ENCODE measurements at places on chromosomes 7 and 10. TPM values are rescaled to one million over a fixed set of nuclear protein-coding genes. Genes with fewer than 3 reads are reported as not detected.

FLNC gene
- polyA plus RNA-seq, result 336 TPM

GRCh38 chr7:71210220-71210619 lies 78.3 kb downstream of the GALNT17 start:
- DNase-seq, result no peak

GRCh38 chr7:16606704-16607103 lies 38.9 kb downstream of the ANKMY2 start:
- DNase-seq, result no peak

LIPN gene
- polyA plus RNA-seq, result 0.06 TPM

HOXA11 gene
- polyA plus RNA-seq, result 39.1 TPM

- no peak for DNase-seq
These were observed 119.2 kb downstream of the GALNT11 start for GRCh38 chr7:152144557-152145245.

- DNase-seq, result peak; percentile 67
These were observed 74.9 kb downstream of the SH3PXD2A start for GRCh38 chr10:103780242-103781149.

DNA sequence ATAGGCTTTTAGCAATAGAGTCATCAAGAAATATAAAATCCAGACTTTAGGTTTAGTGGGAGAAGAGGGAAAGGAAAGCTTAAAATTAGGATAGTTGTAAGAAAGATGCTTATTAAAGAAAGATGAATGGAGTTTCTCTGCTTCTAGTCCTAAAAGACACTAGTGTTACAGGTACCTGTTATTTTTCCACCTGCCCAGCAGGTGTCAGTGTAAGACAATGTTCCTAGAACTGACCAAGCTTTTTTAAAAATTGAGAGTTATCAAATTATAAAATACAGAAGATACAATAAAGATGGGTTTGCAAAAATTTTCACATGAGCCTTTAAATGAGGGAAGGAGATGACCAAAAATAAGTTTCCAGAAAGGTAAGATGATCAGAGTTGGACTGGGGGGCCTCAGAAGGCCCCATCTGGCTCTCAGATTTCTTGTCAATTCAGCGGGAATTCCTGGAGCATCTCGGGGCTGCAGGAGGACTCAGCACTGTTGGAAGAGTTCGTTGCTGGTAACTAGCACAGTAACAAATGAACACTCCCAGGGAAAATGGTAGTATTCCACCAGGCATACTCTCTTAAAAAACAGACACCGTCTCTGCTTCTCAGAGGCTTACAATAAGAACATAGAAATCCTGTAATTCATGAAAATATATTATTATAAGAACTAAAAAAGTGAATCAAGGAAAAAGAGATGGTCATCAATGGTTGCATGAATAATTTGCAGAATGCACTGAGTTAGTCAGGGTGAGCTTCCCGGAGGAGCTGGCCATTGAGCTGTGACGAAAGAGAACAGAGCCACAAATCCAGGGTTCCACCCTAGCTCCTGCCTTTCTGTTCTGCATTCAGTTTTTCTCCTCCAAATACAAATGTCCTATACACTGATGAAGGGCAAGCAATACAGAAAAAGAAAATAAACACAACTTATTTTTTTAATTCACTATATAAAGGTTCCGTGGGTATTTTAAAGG lies 71.8 kb upstream of the PIK3CG start:
- no peak for DNase-seq

Measured in urinary bladder (tissue), 4 donors.